ENCODE measurements at places on chromosomes 16 and 17.
A peak's percentile ranks its signal among the peaks of the same experiment; 100 is the strongest.

- peak; percentile 18 for DNase-seq
Observed at GRCh38 chr17:41329279-41329948, 13.9 kb upstream of the KRTAP17-1 start.

DNA sequence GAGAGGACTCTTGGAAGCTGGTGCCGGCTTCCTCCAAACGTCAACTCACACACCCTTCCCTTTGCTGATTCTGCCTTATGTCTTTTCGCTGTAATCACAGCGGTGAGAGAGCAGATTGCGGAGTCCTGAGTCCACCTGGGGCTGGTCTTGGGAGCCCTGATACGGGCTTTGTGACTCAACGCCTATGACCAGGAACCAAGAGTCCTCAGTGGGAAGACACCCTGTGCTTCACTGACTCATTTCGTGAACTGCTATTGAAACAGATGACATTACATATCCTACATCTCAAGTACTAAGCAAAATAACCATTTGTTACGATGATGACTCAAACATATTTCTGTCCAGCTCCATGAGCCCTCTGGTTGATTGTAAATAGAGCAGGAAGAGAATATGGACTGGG is 90.7 kb upstream of the CREBBP start:
- DNase-seq, result no peak

DNA sequence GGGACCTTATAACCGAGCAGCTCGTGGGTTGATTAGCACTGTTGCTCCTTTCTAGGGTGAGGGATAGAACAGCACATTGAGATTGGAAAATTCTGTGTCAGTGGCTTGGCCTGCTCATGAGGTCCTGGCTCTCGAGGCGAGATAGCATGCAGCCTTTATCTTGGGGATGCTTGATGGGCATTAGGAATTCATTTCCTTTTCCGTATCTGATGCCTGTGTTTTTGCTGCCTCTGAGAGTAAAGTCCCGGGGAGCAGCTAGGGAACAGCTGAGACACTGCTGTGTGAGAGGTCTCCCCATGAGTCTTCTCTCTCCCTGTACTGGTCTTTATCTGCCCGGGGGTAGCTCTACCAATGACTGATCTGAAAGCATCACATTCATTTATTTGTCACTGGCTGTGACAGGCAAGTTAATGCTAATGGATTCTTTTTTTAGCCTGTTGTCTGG is 14.5 kb downstream of the MSI2 start:
- DNase-seq, result no peak

DNA sequence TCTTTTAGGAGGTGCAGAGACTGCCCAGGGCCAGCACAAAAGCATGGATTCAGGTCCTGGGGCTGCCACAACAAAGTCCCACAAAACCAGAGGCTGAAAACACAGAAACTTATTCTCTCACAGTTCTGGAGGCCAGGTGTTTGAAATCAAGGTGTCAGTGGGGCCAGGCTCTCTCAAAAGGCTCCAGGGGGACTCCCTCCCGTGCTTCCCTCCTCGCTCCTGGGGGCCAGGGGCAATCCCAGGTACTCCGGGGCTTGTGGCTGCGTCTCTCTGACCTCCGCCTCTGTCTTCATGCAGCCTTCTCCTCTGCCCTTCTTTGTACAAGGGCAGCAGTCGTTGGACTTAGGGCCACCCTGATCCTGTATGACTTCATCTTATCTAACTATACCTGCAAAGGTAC is 8.3 kb upstream of the RBFOX3 start:
- no peak for DNase-seq

GRCh38 chr16:65758620-65759019 is 607.9 kb upstream of the CDH5 start:
- DNase-seq, result no peak

- DNase-seq, result no peak
Observed at GRCh38 chr17:65359016-65359415, 202.4 kb downstream of the AXIN2 start.

- no peak for DNase-seq
Observed at GRCh38 chr17:50452630-50453300, 15.9 kb downstream of the CHAD start.

DNA sequence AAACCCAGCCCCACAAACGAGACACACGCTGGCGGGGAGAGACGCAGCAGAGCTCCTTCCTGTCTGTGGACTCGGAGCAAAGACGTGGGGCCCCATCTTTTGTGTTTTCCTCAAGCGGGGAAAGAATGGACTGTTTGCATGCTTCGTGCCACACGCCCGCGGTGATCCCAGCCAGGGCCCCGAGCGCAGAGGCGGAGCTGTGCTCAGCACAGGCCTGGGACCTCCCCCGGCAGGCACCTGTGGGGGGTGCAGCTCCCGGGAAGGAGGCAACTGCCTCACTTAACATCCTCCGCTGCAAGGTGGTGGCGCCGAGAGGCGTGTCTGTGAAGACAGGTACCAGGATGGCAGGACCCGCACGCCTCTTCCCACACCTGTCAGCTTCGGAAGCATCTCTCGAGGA is 19.1 kb downstream of the TRARG1 start:
- DNase-seq, result peak; percentile 55

GRCh38 chr16:2237493-2238149 is 1.4 kb downstream of the DNASE1L2 start:
- DNase-seq, result peak; percentile 57

GRCh38 chr16:5925850-5926249 is 828.3 kb upstream of the EEF2KMT start:
- DNase-seq, result no peak

DNA sequence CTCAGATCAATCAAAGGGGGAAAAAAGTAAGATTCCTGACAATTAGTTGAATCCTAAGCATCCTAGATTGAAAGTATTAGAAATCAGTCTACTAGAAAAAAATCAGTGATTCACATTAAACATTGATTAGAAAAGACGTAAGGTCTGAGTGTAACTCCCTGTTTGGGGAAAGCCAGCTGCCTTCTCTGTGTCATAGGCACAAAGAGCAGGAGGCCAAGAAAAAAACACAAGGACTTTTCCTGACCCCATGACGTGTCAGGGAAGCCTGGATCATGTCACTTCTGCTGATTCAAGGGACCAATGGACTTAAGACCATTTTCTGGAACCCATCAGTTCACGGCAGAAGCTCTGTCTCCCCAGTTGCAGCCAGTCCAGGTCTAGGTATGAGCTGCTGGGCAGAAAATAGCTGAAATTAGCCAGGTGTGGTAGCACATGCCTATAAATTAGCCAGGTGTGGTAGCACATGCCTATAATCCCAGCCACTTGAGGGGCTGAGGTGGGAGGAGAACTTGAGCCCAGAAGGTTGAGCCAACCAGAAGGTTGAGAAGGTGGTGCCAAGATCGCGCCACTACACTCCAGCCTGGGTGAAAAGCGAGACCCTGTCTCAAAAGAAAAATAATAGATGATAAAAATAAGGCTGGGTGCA is 35.9 kb downstream of the RANBP10 start:
- DNase-seq, result no peak

GRCh38 chr16:17205279-17206211 is 265.2 kb downstream of the XYLT1 start:
- DNase-seq, result no peak

- DNase-seq, result no peak
Observed at GRCh38 chr16:709566-710499, 4.2 kb upstream of the FBXL16 start.

GRCh38 chr16:14289692-14290340 is 218.7 kb downstream of the MRTFB start:
- DNase-seq, result no peak

DNA sequence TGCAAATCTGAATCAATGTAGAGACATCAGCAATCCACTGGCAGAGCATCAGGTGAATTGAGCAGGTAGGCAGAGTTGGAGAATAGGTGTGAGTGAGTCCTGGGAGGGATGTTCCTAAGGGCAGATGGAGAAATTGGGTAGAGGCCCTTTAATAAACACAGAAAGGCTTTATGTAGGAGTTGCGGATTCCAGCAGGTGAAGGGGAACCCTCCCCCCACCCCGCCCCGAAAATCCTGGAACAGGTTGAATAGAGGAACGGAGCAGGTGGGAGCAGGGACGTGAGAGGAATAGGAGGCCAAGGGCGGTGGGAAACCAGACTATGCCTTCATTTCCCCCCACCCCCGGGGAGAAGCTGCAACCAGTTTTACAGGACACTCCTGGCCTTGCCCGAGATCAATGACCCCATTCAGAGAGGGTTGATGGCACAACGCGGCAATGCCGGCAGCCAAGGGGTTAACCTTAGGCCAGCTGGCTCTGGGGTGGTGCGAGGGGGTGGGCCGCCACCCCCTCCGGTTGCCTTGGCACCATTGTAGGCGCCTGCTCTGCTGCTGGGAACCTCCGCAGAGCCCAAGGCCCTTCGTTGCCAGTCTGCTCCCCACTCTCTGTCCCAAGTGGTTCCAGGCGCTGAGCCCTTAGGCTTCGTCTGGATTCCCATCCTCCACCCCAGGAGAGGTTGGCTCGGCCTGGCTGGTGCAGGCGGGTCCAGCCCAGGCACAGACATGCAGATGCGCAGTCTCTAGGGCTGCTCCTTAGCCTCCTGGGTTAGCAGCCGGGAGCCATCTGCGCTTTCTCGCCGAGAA is 814 bp upstream of the RUNDC3A start:
- DNase-seq, result peak; percentile 52

- no peak for DNase-seq
Observed at GRCh38 chr17:78014646-78015045, 56.1 kb downstream of the TNRC6C start.

GRCh38 chr16:2848933-2849725 is 8.8 kb downstream of the PRSS22 start:
- no peak for DNase-seq

GRCh38 chr17:77466140-77466539 is 325.4 kb downstream of the SEC14L1 start:
- DNase-seq, result peak; percentile 70

DNA sequence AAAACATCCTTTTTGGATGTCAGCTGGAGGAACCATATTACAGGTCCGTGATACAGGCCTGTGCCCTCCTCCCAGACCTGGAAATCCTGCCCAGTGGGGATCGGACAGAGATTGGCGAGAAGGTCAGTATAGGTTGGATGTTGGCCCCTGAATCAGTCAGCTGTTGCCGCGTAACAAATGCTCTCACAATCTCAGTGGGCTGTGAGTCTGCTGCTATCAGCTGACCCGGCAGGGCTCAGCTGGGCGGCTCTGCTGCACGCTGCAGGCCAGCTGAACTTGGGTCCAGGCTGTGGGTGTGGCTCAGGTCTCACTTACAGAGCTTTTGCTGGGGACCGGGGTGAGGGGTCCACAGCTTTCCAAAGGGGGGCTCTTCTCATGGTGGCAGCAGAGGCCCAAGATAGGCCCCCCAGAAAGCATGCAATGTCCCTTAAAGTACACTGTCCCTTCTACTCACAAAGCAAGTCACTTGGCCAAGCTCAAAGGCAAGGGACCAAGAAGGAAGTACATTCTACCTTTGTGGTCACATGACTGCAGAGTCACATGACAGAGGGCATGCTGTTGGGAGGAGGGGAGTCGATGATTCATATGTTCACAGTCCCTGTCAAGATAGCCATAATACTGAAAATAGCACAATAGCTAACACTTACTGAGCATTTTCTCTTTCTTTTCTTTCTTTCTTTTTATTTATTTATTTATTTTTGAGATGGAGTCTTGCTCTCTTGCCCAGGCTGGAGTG is 134.2 kb downstream of the ABCC1 start:
- no peak for DNase-seq

DNA sequence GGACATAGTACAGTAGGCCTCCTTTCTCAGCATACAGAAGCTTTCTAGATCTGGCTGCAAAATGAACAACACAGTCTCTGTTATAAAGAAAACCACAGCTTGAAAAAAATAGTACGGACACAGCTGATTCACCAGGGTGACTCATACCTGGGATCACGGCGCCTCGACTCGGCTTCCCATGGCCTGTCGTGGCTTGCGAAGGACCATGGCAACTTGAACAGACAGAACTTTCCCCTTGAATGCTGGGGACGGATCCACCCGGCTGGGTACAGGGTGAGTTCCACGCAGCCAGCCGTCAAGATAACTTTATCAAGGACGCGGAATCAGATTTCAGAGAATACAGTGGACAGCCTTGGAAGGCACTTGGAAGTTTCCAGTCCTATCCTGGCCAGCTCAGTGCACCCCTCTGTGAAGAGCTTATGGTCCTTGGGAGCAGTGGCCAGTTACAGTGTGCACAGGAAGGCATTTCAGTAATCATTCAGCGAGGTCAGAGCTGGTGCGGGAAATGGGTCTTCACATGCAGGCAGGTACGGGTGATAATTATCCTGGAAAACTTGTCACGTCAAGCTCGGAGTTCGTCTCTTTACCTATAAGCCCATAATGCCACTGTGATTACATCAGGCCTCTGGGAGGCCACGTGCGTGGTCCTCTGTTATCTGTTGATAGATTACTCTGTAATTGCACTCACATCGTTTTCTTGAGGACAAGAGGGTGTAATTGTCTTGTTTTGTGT is 57.9 kb upstream of the MAF start:
- DNase-seq, result no peak

GRCh38 chr17:61426482-61427304 is 25.5 kb upstream of the TBX4 start:
- DNase-seq, result no peak

- DNase-seq, result no peak
Observed at GRCh38 chr16:4667203-4667963, 26.0 kb upstream of the NUDT16L1 start.

DNA sequence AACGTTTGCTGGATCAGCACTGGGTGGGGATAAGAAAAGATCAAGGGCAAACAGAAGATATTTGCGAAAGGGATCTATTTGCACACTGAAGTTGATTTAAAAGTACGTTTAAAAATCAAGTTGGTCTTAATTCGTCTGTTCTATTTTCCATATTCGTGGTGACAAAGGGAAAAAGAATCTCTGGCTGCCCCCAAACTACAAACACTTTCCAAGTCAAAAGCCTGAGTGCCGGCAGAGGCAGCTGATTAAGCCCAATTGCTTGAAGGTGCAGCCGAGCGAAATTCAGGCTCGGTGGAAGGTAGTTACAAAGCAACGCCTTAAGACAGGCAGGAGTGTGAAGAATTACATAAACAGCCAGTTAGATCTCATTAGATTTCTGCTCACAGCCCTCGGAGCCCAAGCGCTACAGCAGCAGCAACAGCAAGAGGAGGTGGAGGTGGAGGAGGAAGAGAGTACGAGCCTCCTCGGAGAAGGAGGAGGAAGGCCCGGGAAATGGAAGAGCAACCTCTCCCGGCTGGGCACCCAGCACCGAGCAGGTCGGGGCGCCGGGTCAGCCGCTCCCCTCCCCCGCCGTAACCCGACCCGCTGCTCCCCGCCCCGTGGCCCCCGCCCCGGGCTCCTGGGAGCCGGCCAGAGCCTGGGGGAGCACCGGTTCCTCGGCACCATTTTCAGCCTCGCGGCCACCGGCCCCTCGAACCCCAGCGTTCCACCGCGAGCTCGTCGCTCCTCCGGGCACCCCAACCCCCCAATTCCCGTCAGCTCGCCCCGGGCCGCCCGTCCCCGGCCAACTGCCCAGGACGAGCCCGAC is 890 bp downstream of the TOB1 start:
- DNase-seq, result peak; percentile 70

GRCh38 chr17:74542166-74542565 is 3.7 kb downstream of the CD300C start:
- no peak for DNase-seq

Data from right kidney (tissue), 9 donors.